ENCODE measurements at places on chromosomes 5 and 9. TPM values are rescaled to one million over a fixed set of nuclear protein-coding genes. Genes with fewer than 3 reads are reported as not detected.

The GADD45G gene
- total RNA-seq: not detected

The ANKRD20A1 gene
- 1.7 TPM for total RNA-seq

GRCh38 chr5:109690975-109691574 lies 1.3 kb downstream of the MAN2A1 start:
- DNase-seq: peak; percentile 88

DNA sequence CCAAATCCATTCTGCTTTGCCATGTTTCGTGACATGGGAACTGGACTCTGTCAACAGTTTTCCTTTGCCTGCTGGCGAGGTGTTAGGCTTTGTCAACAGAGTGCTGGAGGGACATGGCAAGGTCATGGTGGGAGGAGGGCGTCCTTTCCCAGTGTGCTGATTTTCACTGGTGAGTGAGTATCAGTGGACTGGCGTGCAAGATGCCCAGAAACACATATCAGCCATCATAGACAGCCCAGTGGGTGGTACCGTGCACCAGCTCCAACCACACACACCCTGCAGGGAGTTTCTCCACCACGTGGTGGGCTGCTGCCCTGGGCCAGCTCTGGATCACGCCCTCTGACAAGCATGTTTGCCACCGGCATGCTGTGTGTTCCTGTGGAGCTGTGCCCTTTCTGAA lies 50.0 kb upstream of the ABL1 start:
- DNase-seq: no peak

DNA sequence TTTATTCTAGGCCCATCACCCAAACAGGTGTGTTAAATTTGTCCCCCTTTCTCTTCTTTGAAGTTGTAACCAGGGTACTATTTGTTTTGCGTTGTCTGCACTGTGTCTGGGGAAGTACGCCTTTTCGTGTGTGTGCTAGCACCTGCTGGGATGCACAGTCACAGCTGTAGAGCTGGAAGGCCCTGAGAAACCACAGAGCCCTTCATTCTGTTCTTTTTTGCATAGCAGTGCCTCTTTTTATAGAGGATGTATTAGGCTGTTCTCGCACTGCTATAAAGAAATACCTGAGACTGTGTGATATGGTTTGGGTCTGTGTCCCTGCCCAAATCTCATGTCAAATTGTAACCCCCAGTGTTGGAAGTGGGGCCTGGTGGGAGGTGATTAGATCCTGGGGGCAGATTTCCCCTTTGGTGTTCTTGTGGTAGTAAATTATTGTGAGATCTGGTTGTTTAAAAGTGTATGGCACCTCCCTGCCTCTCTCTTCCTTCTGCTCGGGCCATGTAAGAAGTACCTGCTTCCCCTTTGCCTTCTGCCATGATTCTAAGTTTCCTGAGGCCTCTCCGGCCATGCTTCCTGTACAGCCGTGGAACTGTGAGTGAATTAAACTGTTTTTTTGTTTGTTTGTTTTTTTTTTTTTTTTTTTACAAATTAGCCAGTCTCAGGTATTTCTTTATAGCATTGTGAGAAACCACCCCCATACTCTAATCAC lies 14.0 kb downstream of the SEC61B start:
- DNase-seq: no peak

The LRRC19 gene
- not detected for total RNA-seq

DNA sequence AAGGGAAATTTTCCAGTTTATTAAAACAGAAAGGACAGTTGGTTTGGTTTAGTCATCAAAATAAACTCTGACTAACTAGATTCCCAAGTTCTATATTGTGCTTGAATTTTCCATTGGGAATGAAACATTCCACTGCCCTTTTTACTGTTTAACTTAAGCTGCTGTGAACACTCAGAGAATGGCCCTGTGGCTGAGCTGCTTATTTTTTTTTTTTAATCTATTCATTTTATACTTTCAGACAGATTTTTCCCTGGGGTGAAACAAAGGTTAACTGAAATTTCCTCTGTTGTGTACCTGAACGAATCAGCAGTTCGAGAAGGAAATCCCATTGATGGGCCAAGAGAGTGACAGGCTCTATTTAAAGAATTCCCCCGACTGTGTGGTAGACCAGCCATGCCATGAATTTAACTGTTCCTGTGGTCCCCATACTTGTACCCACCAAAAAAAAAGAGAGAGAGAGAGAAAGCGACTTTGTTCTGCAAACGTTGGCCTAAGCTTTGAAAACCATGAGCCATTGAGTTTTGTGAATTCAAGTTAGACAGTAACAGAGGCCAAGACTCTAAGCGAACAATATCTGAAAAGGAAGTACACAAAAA lies 138.7 kb upstream of the GRHPR start:
- DNase-seq: peak; percentile 38

DNA sequence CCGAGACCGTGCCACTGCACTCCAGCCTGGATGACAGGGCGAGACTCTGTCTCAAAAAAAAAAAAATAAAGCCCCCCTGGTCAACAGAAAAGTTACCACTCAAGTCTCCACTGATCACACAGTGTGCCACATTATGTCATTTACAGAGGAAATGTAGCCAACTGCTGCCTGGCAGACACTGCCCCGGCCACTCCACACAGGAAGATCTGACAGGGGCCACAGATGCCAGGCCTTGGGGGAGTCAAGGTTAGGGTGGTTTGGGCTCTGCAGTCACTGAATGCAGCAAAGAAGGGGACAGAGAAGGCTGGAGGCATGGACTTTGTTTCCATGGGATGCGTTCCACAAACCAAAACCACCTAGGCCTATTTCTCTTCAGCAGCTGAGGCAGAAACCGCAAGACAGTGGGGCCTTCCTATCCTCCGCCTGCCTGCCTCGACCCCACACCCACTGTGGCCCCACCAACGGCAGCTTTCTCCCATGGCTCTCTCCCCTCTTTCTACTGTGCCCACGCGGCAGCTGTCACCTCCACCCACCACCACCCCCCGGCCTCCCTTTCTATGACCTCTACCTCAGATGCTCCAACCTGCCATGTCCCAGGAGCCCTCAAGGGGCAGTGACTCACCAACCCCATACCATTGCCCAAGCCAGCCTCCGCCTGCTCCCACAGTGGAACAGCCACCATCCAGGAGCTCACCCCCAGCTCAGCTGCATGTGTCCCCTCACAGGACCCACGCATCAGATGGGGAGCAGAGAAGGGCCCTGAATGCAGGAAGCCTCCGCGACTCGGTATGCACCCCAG lies 12.4 kb downstream of the IPPK start:
- DNase-seq: no peak

GRCh38 chr5:122073018-122073417 lies 5.0 kb downstream of the LOX start:
- DNase-seq: peak; percentile 24

GRCh38 chr5:150213530-150213929 lies 23.7 kb downstream of the SLC6A7 start:
- no peak for DNase-seq

- no peak for DNase-seq
Measured at GRCh38 chr5:23012842-23013241, 159.7 kb upstream of the CDH12 start.

DNA sequence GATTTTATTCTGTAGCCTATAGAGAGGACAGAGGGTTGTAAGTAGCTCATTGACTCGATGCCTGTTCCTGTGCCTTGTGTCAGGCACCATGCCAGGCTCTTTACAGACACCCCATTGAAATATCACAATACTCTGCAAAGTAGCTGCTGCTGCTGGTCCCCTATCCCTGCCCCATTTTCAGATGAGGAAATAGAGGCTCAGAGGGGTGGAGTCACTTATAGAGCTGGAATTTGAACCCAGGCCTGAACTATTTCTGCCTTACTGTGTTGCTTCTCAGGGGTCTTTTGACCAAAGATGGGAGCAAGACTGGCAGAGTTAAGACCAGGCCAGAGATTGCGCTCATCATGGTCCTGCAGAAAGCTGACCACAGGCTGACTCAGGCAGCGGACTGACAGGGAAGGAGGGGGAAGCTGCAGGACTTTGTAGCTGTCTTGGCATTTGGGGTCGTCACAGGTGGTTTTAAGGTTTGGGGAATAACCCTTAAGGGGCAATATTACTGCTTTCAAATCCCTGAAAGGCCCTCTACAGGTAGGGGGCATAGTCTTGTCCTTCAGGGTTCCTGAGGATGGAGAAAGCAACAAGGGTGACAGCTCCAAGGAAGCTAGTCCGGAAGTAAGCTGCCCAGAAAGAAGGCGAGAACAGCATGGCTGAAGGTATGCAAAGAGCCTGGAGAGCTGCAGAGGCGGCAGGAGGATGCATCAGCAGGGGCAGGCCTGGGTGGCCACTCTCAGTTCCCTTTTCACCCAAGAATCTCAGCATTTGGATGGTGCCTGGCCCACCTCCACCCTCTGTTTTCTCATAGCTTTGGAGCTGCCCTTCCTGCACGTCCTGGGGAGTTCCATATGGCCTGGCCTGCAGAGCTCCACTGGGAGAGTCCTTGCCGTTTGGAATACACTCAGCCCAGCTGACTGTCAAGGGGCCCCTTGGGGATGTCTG lies 18.3 kb upstream of the NDST1 start:
- no peak for DNase-seq

- no peak for DNase-seq
Measured at GRCh38 chr5:34608368-34608767, 47.8 kb upstream of the RAI14 start.

- peak; percentile 30 for DNase-seq
Measured at GRCh38 chr5:143717400-143717799, 94.6 kb upstream of the HMHB1 start.

GRCh38 chr5:1161108-1161832 lies 40.1 kb upstream of the SLC6A19 start:
- peak; percentile 60 for DNase-seq

DNA sequence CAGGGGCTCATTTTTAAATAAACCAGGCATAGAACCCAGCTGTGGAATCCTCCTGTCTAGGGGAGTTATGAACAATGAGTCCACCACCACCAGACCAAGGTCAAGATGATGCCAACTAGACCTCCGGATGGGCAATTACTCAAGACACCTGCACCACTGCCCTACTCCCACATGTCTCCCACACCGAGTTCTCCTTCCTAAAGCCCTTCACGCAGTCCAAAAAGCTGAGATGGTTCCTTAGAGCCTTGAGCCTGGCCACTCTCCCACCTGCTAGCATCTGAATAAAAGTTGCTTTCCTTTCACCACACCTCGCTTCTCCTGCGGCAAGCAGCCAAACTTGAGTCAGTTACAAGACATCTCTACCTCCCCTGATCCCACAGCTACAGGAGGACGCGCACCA lies 15.4 kb upstream of the PPP1R26 start:
- DNase-seq: no peak

The HK3 gene
- total RNA-seq: not detected

GRCh38 chr5:96148376-96148775 lies 186.7 kb upstream of the ELL2 start:
- DNase-seq: no peak

DNA sequence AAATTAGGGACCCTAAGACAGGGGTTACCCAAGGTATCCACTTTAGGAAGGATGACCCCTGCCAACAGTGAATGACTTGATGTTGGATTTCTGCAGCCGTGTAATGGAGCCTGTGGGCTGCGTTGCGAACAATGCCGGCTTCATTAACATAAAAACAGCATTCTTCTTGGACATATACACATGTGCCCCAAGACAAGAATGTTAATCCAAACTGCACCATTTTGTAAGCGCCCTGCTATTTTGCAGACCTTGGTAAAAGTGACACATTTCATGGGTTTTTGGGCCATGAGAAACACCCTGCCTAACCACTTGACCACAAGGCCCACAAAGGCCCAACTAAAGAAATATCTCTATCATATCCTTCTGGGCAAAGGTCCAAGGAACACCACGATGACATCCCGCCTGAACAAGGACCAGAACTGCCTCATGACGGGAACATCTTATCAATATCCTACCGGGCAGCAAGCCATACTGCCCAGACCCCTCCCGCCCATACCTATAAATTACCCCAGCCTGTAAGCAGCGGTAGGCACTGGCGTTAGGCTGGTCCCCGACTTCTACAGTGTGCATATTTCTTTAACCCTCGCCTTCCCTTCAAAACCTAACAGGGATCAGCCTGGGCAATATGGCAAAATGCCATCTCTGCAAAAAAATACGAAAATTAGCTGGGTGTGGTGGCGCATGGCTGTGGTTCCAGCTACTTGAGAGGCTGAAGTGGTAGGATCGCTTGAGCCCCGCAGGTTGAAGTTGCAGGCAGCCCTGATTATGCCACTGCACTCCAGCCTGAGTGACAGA lies 9.7 kb upstream of the PDCD1LG2 start:
- DNase-seq: peak; percentile 72

GRCh38 chr5:170289121-170289520 lies 8.5 kb downstream of the LCP2 start:
- DNase-seq: no peak

GRCh38 chr5:146794326-146795029 lies 84.1 kb downstream of the PPP2R2B start:
- no peak for DNase-seq

DNA sequence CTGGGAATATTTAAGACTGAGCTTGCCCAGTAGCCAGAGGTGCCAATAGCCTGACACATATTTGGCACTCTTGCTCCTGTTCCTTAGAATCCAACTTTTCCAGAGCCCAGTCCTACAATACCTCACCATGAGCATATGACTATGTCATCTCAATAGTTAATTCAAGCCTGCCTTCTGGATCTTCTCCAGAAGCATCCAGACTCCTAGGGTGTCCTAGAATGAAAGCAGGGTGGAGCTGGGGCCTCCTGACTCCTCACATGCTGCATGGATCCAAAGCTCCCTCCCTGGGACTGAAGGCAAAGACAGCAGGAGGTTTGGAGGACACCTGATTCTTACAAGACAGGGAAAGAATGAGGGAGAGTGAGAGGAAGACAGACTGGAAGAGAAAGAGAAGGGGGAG lies 37.9 kb downstream of the SH3TC2 start:
- DNase-seq: no peak

- DNase-seq: no peak
Measured at GRCh38 chr5:871596-872298, 20.9 kb downstream of the BRD9 start.

- no peak for DNase-seq
Measured at GRCh38 chr5:83937837-83938236, 217.2 kb upstream of the HAPLN1 start.

DNA sequence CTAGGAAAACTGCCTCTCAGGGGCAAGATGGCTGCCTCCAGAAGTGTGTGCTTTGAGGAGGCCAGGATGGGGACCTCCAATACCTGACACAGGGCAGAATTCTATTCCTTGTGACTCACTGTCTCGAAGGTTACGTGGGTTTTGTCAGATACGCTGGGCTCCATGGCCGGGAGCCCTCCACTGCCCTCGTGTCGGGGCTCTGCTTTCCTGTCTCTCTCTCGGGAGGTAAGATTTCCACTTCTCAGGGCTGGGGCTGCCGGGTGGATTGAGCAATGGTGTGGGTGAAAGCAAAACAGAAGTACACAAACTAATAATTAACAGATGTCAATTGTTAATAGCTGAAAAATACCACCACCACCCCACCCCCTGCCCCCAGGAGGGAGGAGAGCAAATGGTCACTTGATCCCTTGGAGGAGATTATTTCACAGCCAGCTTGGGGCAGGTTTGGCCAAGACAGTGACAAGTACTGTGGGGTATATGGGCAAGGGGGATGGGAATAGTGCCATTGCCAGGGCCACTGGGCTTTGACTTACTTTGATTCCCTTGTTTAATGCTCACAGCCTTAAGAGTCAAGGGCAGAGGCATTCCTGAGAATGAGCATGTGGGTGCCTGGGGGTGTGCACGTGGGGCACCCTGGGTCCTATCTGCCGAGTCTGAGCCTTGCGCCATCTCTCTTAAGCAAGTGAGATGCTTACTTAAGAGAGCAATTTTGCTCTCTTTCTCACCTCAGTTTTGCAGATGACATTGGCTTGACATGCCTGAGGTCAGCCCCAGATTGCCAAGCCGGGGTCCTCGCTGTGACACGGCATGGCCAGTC lies 28.8 kb upstream of the DAB2IP start:
- DNase-seq: no peak

Data from dermis blood vessel endothelial cell (primary cell).